Foreskin keratinocyte (primary cell): ENCODE measurements at places on chromosomes 7 and 10. TPM values are rescaled to one million over a fixed set of nuclear protein-coding genes. Genes with fewer than 3 reads are reported as not detected.

- peak; percentile 88 for DNase-seq
These were observed 92.2 kb downstream of the EGFR start for GRCh38 chr7:55110993-55111361.

DNA sequence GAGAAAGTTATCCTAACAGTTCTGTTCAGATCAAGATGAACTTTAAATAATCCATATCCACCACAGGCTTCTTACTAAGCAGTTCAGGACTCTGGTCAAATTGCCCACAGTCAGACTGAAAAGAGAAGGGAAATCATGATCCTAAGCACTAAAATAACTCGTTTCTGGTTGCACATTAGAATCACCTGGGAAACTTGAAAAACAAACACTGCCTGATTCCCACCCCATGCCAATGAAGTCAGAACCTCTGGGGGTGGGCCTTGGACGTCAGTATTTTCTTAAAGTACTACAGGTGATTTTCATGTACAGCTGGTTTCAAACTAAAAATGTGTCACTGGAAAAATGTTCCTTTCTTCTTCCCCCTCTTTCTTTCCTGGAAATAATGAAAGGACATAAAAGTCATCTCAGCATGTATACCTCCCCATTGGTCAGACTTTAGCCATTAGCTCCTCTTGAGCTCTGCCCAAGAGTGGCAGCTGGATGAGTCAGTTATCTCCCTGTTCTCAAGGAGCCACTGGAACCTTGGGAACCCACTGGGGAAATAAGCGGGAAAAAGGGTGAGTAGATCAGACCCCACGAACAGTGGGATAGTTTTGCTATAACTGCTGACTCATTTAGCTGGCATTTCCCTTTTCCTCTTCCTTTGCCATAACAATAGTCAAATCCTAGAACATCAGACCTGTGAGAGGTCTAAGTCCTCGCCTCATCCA lies 75.3 kb upstream of the IL6 start:
- peak; percentile 74 for DNase-seq

DNA sequence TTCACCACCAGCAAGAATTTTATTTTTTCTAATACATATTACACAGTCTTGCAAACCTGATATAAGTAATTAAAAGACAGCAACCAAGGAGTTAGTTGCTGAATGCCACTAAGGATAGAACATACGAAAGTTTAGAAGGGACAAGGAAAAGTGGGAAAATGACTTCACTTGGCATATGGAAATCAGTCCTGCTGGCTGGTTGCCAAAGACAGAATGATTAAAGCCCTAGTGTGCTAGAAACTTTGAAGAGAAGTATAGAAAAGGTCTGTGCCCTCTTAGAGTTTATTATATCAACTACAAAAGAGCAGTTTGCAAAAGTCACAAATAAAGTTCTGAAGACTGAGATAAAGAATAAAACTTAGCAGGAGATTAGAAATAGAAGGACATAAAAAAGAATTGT lies 5.8 kb upstream of the YAE1 start:
- DNase-seq: no peak

Gene SUPV3L1
- 31.4 and 36.2 TPM in 2 replicates for polyA plus RNA-seq

DNA sequence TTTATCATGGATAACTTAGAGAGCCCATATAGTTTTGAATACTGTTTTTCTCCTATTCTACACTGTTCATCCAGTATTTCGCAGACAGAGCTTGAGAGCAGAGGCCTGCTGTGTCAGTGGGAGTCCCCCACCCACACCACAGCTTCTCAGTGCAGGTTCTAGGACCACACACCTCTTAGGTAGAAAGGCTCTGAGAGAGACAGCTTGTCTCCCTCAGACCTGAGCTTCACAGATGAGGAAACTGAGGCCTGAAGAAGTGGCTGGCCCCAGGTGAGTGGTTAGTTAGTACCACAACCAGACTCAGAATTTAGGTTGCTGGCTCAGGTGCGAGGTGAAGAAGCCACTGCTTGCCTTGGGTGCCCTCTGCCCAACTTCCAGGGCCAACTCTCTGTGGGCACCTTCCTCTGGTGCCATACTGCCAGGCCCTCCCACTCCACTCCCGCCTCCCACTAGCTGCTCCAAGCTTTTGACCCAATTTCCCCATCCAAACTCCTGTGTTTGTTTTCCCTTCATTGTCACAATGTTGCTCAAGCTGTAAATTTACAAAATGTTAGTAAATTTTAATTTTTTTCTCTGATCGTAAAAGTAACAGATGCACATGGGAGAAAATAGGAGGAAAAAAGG lies 7.6 kb upstream of the HILPDA start:
- DNase-seq: no peak

Gene SLC29A4
- 0.70 and 1.1 TPM in 2 replicates for polyA plus RNA-seq

Gene PKD2L1
- not detected in 2 replicates for polyA plus RNA-seq

DNA sequence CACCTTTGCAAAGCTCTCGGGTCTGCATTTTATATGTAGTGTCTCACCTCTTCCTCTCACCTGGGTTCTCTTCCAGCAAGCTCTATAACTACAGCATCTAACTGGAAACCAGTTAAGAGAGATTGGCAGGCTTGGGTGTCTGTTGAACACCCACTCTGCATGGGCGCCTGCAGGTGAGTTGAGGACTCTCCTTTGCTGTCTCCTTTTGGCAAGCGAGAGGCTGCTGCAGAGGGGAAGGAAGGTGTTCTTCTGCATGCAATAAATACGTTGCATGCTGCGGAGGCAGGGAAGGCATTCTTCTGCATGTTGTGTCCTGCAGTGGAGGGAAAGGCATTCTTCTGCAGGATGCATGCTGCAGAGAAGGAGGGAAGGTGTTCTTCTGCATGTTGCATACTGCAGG lies 81.4 kb upstream of the ADAM12 start:
- no peak for DNase-seq

- DNase-seq: no peak
These were observed 47.7 kb upstream of the LYZL1 start for GRCh38 chr10:29240986-29241660.
